ENCODE measurements at places on chromosomes 4 and X.

- DNase-seq = no peak
These were observed 817.2 kb downstream of the GLUD2 start for GRCh38 chrX:121864561-121864960.

- no peak for DNase-seq
These were observed 7.7 kb downstream of the S100P start for GRCh38 chr4:6701371-6701770.

DNA sequence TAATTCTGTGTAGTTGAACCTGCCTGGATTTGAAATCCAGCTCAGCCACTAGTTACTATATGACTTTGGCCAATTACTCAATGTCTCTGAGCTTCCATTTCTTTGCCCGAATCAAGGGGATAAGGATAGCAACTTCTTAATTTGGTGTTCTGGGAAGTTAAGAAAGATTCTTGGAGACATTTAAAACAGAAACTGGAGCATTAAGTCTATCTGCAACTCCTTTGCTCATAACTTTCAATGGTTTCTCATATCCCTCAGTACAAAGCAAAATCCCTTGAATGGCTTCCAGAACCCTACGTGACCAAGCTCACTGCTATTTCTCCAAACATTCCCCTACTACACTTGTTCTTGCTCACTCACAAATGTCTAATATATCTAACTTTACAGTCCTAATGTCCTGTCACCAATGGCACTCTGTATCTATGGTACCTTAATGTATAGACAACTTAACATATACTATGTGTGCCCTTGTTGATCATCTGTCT lies 849.1 kb upstream of the SLIT2 start:
- no peak for DNase-seq

DNA sequence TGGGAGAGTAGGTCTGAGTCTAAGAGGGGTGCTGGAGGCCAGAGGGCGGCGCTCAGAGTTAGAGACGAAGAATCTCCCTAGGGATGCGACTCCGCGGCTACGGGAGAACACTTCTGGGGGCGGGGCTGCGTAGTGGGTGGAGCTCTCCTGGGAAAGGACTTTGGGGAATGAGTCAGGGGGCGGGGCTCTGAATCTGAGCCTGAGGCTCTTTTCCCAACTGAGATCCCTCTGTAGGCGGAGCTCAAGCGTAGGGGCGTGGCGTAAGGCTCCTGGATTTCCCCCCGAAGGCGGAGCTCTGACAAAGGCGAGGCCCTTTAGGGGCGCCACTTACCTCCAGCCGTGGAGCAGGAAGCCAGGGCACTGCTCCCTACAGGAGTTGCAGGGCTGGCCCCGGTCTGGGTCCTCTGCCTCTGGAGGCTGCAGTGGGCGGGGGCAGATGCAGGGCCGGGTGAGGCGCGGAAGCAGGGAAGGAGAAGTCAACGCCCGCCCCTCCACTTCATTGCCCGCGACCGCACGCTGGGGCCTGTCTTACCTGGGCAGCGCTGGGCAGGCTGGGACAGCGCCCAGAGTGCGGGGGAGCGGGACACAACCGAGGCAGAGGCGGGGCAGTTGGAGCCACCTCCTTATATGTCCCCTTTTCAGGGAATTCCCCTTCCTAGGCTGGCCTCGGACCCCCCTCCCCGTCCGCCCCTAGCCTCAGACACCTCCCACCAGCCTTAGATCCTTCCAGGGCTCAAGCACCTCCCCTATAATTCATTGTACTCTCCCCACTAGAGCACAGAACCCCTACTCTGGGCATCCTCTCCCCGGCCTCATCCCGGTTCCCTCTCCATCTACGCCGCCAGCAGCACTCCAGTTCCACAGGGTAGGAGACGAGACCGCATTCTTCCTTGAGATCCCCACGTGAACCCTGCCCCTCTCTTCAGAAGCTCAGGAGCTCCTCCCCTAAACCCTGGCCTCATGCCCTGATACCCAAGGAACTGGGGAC lies 1.6 kb downstream of the PRICKLE3 start:
- DNase-seq = peak; percentile 26

DNA sequence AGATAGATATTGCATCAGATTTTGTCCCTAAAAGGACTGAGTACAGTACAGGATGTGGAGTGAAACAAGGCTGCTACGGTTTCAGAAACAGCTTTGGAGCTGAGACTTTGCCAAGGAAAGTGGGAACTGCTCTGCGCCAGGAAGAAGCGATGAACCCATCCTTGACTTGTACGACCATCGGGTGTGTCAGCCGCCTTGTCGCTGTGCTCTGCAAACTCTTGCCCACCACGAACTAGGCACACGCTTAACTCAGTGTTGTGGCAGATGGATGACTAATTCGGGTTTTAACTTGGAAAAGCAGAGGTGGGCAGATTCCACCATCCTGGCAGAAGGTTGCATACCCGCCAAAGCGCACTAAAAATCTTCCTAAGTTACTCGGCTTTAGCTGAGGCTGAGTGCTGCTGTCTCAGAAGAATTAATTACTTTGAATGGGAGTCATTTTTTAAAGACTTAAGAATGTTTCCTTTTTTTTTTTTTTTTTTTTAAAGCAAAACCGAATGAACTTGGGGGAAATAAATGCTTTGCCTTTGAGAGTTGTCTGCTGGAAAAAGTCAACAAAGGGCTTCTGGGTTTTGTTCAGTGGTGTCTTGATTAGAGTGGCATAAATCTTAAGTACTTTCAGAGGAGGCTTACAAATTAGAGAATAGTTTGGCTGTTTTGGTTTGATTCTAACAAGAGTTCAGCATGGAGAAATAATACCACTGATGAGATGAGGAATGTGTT lies 69.5 kb downstream of the SHROOM2 start:
- DNase-seq = no peak

- no peak for DNase-seq
These were observed 161.5 kb downstream of the SOWAHB start for GRCh38 chr4:76736414-76736813.

DNA sequence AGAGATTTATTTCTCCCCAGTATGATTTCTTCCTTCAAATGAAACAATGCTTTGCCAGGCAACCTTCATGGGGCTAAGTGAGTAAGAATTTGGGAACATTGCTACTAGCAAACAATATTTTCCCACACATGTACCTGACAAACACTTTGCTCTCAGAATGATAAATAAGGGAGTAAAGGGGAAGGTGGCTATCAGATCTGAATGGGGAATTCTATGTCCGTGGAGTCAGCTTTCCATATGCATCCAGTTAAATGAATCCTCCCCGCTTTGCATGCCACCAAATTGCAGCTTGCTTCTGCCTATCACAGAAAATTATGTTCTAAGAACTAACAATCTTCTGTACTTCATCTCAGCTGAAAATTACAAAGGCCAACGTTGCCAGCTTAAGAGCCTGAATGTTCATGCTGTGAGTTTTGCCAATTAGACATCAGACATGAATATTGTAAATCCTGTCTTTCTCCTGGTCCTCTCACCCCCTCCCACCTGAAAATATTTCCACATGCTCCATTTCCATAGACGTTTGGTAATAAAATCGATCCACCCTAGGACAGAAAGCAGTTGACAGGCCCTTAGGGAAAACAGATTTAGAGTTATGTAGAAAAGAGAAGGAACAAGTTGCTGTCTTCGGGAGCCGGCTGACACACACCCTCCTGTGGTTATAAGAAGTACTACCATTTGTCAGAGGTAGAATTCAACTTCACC lies 6.3 kb downstream of the MEPE start:
- no peak for DNase-seq

GRCh38 chr4:168197926-168198325 lies 105.6 kb downstream of the ANXA10 start:
- DNase-seq = no peak

GRCh38 chrX:133699023-133699728 lies 283.9 kb upstream of the GPC4 start:
- no peak for DNase-seq

- DNase-seq = peak; percentile 13
These were observed 650.2 kb upstream of the DIPK2B start for GRCh38 chrX:45850775-45851433.

DNA sequence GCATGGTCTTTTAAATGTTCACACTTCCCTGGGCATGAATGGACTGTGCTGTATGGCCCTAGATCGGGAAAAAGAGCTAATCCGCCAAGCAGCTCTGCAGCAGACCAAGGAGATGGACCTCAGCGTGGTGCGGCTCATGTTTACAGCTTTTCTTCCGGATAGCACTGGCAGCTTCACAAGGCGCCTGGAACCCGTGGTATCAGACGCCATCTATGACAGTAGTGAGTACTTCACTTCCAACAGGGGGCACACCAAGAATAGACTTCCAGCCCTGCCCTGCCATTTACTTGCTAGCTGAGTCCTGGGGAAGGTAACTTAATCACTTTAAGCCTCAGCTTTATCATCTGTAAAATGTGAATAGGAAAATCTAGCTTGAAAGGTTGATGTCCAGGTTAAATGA lies 77.7 kb downstream of the NFKB1 start:
- no peak for DNase-seq

DNA sequence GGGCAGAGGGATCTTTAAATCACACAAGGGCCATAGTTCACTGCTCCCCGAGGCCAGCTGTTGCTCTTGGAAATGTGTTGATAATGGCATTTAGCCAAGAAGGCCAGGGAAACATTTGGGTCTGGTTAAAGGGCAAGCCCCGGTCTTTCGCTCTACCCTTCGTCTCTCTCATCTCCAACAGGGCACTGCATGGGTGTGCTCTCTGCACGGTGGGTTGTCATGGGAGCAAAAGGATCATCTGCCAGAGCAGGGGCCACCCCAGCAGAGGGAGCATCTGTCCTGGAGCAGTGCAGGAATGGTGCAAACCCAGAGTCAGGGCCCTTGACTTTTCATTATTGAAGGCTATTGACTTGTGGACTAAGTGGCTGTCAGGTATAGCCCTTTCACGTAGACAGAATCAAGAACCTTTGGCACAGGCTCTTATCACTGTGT lies 22.7 kb upstream of the PGRMC2 start:
- no peak for DNase-seq

- DNase-seq = no peak
These were observed 63.7 kb upstream of the PDLIM3 start for GRCh38 chr4:185598846-185599552.

DNA sequence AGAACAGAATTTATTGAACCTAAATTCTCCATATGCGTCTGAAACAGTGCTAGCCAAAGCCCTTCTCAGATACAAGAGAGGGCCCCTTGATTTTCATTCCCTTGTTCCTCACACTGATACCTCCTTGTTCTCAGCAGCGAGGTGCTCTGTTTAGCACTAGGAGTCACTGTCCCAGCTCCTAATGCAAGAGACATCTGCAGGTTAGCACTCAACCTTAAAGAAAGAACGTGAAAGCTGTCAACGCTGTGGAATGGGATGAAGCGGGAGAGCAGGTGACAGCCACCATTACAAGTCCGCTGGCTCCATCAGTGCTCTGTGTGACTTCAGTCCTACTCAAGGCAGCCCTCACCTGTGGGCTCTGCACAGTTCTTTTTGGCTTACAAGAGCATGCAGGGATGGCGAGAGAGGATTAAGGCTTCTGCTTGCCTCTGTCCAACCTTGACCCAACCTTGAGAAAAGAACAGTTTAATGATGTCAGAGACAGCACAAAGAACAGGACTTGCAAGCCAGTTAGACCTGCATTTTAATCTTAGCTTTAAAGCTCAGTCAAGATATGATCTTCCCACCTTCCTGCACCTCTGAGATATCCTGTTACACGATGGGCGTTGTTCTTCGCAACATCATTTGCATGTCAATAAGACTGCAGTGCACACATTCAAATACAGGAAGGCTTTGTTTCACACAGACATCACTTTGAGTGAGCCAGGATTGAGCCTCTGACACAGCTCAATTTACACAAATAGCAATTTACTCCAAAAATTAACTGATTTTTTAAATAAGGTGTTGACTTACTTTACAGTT lies 95.1 kb downstream of the ARSF start:
- DNase-seq = no peak

- no peak for DNase-seq
These were observed 315.9 kb downstream of the MAPK10 start for GRCh38 chr4:86043755-86044592.

DNA sequence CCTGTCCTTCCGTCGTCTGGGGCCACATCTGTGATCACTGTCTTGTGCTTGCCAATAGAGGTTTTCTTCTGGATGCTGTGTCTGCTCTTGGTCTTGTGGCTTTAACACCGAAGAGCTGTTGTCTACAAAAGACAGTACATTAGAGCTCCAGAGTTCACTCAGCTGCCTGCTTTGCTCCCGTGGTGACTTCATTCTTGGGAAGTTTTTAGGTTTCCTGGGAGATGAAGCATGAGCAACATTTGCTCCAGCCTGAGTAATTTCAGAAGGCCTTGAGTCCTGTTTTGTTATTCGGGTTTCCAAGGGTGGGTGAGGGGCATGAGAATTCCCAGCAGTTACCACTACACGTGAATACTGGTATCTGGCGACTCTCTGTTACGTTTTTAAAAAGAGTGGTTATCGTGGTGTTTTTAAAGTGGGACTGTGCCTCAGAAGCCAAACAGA lies 189.2 kb downstream of the SHROOM3 start:
- DNase-seq = no peak

GRCh38 chrX:37906357-37906756 lies 59.0 kb upstream of the DYNLT3 start:
- no peak for DNase-seq

- DNase-seq = no peak
These were observed 58.2 kb upstream of the DIPK2B start for GRCh38 chrX:45258731-45259402.
